ENCODE measurements at places on chromosomes 6 and 20.

- no peak for DNase-seq
Observed at GRCh38 chr20:23666189-23666588, 22.6 kb downstream of the CST4 start.

DNA sequence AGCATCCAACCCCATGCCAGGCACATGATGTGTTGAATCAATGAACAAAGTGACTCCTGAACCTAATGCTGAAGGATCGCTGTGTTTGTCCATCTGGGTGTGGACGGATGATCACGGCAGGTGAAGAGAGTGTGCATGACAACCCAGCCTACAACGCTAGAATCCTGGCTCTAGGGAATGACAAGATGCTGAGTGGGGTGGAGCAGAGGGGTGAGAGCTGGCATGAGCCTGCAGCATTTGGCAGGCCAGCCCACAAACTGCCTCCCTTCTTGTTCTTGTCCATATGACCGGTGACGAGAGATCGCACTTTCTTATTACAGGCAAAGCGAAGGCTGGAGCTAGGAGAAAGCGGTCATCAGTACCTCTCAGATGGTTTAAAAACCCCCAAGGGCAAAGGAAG lies 54.7 kb upstream of the CDKAL1 start:
- no peak for DNase-seq

GRCh38 chr6:135657207-135657606 lies 159.7 kb upstream of the AHI1 start:
- DNase-seq, result no peak

DNA sequence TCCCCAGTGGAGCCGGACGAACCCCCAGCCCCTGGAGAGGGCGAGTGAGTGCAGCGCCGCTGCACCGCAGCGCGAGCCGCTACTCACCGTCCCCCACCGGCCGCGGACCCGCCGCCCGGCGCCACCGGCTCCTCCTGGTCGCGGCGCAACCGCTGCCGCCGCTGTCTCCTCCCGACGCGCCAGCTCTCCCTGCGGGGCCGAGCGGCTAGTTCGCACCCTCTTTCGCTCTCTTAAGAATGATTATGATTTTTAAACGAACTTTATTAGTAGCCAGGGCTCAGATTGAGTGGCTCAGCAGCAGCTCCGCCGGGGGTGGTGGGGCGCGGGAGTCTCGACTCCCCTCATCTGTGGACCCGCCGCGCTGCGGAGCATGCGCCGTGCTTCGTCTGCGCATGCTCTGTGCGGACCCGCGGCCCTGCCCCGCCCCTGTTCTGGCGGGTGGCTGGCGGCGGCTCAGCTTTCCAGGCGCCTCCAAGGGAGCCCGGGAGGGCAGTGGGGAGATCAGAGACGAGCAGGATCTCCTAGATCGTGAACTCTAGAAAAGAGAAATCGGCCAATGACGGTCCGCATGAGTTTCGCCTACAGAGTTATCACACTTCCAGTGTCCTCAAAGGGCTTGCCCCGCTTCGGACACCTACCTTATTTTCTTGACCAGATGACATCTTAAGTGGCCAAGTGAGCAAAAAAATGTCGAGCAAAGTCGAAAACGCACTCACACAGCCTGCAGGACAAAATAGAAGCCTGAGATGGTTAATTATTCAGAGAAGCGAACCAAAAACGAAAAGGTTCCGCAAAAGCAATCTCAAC lies at the start of gene RAB23:
Gene RAB23 (minus strand): TSS at position 372 of the 807 bp plus-strand sequence. CDS start 11,927 bp downstream, outside the sequence.
- DNase-seq, result peak; percentile 42

GRCh38 chr6:148805777-148806176 lies 58.9 kb downstream of the UST start:
- DNase-seq, result no peak

GRCh38 chr20:47544240-47544639 lies 42.6 kb downstream of the NCOA3 start:
- DNase-seq, result no peak

- DNase-seq, result no peak
Observed at GRCh38 chr20:45886590-45887345, 654 bp downstream of the SPATA25 start.

- no peak for DNase-seq
Observed at GRCh38 chr6:122810189-122810588, 21.1 kb downstream of the SMPDL3A start.

GRCh38 chr6:63441266-63441956 lies 121.6 kb upstream of the LGSN start:
- no peak for DNase-seq

DNA sequence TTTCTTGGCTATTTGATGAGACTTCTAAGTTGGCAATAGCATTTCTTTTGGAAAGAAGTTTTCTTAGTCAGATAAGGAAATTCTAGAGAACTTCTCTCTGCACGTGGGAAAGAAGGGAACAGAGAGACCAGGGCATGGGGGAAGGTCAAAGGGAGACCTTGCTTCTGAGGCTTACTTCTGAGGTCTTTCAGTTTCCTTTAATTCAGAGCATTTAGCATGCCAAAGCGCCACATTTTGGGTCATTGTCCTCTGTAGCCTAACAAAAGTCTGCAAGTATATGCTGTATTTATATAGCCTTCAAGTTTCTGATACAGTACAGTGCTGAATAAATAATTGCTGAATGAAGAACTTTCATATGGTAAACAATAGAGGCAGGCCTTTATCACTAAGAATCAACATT lies 95.6 kb downstream of the SAMD3 start:
- no peak for DNase-seq

DNA sequence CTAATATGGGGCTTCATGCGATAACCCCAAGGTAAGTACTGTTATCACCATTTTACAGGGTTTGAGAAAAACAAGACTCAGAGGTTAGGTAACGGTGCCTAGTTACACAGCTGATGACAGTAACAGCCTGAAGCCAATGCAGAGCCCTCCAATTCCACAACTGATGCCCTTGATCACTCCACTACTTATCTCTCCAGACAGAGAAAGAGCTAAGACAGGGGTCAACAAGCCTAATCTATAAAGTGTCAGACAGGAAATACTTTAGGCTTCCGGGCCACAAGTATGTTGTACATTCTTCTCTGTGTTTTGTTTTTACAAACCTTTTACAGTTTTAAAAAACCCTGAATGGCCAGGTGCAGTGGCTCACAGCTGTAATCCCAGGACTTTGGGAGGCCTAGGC lies 50.9 kb downstream of the MAP7 start:
- DNase-seq, result no peak

GRCh38 chr6:31216208-31216898 lies 45.9 kb upstream of the POU5F1 start:
- DNase-seq, result no peak

DNA sequence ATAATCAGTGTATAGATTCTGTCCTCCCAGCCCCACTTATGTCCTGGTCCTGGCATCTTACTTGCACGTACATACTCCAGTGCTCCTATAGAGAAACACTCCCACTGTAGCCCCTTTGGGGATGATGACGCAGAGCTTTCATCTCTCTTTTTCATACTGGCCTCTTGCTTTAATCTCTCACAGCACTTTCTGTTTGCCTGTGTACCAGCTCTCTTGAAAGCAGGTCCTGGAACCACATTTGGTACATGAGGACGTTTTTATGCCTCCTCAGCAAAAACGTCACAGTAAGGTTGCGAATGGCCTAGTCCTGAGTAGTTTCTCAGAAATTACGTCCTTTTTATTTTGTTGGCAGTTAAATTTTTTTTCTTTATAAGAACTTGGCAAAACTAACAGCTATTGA lies 10.8 kb downstream of the L3MBTL3 start:
- no peak for DNase-seq

DNA sequence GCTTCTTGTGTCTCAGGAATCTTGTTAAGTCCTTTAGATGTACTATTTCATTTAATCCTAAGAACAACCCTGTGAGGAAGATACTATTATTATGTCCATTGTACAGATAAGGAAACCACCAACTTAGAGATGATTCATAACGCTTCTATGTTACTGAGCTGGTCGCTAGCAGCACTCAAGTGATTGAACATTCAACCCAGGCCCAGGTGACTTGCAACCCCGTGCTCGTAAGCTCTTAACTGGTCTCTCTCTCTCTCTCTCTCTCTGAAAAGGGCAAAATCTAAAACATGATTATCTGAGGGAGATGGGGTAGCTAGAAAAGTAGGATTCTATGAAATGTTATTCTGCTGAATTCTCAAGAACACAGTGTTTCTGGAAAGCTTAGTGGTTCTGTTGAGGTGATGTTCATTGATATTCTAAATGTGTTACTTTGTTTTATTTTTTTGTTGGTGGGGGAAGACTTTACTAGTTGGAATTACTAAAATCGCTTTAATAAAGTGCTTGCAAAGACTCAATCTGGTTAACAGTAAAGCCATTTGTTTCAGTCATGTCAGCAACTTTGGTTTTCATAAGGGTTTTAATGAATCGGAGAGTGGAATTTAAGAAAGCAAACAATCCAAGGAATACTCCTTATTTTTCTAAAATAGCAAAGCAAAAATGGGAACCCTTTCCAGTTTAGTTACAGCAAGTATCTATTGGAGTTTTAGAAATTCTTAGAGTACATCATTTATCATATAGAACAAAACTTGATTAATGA lies 265.0 kb upstream of the TAB2 start:
- no peak for DNase-seq

GRCh38 chr6:111282515-111282914 lies 195.2 kb downstream of the SLC16A10 start:
- no peak for DNase-seq

- no peak for DNase-seq
Observed at GRCh38 chr6:51675922-51676275, 411.5 kb downstream of the PKHD1 start.

DNA sequence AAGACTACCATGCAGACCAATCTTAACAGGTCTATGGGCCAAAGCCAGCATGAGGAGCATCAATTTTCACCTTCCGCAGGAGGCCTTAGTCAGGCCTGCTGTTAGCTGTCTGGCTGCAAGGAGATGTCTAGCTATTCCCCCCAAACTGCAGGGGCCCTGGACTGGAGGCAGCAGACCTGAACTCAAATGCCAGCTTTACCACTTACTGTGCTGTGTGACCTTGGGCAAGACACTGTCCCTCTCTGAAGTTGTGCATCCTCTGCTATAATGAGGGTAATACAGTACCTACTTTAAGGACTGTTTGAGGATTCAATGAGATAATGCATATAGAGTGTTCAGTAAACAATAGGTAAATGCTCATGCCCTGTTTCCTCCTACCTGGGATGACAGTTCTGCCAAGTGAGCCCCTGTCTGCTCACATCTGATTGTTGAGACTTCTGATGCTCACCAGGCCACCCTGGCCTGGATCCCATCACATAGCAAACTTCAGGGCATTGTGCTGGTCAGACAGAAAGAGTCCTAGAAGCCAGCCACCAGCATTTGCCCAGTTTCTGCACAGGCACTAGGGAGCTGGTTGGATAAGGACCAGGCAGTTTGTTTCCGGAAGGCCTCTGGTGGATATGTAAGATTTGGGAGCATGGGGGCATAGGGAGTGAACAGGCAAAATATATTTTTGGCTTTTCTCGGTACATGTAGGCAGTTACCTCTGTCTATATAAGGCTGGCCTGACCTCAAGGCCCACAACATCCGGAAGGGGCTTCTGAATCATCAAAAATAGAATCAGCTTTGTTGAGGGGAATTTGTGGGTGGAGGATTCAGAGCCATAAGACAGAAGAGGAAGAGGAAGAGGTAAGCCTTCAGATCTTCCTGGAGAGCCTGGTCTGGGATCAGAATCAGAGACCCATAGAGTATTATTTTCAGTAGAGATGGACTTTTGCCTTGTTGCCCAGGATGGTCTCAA lies 2.3 kb upstream of the OCSTAMP start:
- DNase-seq, result no peak

GRCh38 chr20:23534801-23535593 lies 33.3 kb downstream of the CST9L start:
- DNase-seq, result no peak

GRCh38 chr6:43395776-43396175 lies 26.3 kb upstream of the ZNF318 start:
- DNase-seq, result no peak

DNA sequence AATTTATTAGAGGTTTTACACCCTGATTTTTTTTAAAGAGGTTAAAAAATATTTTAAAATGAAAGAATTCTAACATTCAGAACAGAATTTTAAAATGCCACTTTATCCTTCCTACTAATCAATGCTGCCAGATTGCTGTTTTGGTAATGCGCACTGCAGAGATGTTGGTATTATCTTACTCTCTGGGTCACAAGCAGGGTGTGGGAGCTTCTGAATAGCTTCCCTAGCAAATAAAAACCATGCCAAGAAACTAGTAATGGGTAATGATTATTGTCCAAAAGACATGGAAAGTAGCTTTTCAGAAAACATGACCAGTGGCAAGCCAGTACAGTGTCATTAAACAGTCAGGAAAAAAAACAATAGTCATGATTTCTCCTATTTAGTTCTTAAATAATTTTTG lies 205.4 kb downstream of the TPBG start:
- no peak for DNase-seq

DNA sequence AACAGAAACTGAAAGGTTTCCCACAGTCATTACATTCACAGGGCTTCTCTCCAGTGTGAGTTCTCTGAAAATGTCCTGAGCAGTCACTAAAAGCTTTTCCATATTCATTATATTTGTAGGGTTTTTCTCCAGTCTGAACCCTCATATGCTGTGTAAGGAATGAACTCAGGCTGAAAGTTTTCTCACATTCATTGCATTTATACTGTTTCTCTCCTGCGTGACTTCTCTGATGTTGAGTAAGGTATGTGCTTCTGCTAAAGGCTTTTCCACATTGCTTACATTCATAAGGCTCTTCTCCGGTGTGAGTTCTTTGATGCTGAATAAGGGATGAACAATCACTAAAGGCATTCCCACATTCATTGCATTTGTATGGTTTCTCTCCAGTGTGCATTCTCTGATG lies 29.8 kb upstream of the ZNF391 start:
- no peak for DNase-seq

DNA sequence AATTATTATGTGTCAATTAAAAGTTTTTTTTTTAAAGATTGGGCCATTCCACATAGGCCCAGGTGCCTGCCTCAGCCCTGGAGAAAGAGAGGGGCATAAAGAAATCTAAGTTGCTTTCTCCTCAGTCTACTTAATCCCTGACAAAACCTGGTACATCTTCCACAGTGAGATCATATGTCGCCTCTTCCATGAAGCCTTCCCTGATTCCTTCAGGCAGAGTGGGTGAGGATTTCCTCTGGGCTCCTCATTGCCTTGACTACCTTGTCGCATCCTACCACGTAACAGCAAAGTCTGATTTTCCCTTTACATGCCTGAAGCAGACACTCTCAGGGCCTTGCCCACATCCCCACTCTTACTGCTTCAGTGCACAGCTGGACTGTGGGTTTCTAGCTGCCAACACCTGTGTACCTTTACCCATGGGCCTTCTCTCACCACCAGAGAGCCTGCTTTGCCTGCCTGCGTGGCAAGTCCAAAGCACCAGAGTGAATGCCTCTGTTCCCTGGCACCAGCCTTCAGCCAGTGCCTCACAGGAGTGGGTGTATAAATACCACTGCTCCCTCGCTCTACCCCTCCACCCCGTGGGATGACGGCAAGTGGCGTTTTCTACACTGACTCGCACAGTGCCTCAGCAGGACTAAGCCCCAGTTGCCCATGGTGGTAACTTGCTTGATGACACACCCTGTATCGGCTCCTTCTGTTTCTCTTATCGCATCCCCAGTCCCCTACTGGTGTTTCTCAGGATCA lies 68.0 kb downstream of the EYA2 start:
- no peak for DNase-seq
